Activated CD4-positive, alpha-beta T cell treated with anti-CD3 and anti-CD28 coated beads, Interleukin-2, amount 50 U/mL, for 48 hours (primary cell): ENCODE measurements at places on chromosomes 5 and 9.

DNA sequence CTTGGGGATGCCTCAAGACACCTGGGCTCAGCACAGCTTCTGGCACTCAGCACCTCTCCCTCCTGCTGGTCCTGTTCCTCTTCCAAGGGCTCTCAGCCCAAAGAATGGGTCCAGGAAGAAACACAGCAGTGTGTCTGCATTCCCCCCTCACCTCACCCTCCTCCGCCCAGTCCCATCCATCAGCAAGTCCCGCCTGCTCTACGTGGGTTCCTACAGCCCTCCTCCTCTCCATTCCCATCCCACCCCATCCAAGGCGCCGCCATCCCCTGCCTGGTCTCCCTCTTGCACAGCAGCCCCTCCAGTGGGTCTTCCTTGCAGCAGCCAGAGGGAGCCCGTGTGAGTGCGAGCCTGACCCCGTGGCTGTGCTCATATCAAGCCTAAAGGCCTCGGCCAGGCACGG lies 52.3 kb upstream of the RPL26L1 start:
- DNase-seq, result no peak

- no peak for DNase-seq
Measured at GRCh38 chr5:132776131-132776937, 705 bp downstream of the SEPTIN8 start.

DNA sequence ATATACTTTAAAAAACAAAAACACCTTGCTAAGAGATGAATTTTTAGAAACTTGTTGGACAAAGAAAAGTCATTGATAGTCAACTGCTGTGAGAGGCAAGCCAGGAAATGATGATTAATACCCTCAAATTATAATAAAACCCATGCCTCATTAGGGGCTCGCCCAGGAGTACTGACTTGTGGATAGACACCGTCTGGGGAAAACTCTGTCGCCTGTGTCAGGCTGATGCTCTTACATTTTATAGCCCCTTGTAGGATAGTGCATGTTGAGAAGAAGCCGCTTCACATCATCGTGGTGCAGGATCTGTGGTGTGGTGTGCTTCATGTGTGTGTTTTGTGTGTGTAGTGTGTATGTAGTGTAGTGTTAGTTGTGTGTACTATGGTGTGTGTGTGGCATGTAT lies 39.1 kb downstream of the SYK start:
- DNase-seq, result no peak

DNA sequence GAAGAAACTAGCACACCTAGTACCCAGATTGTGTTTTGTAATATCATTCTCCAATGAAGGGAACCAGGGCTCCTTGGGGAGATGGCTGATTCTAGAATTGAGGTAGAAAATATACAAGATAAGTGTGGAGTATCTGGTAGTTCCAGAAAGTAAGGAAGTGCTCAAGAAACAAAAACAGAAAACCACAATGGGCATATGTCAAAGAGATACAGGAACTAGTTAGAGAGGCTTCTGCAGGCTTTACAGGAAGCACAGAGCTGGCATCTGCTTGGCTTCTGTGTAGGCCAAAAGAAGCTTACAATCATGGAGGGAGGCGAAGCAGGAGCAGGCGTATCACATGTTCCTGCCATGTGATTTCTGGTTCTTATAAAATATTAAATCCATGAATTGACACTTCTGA lies 105.7 kb upstream of the TMEM161B start:
- no peak for DNase-seq

DNA sequence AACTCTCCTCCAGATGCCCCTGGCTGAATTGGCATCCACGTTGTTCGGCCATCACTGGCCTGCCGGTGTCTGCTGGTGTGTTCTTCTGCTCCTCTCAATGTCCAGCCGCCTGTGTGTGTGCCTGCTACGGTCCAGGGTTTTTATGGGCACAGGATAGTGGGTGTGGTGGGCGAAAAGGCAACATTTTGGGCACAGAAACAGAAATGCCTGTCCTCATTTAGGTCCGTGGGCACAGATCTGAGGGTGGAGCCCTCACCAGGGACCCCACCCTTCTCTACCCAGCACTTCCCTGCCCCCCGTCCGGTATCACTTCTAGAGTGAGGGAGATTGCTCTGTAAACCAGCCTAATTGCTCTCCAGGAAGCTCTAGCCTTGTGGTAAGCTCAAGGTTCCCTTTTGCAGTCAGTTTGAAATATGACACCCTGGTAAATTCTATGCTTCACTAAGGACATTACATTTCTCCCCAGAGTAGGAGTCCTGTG lies 410.1 kb downstream of the MAT2B start:
- no peak for DNase-seq
